ENCODE measurements at places on chromosomes 3 and 15.

- no peak for DNase-seq
These were observed 608.3 kb downstream of the RBMS3 start for GRCh38 chr3:29889215-29889614.

DNA sequence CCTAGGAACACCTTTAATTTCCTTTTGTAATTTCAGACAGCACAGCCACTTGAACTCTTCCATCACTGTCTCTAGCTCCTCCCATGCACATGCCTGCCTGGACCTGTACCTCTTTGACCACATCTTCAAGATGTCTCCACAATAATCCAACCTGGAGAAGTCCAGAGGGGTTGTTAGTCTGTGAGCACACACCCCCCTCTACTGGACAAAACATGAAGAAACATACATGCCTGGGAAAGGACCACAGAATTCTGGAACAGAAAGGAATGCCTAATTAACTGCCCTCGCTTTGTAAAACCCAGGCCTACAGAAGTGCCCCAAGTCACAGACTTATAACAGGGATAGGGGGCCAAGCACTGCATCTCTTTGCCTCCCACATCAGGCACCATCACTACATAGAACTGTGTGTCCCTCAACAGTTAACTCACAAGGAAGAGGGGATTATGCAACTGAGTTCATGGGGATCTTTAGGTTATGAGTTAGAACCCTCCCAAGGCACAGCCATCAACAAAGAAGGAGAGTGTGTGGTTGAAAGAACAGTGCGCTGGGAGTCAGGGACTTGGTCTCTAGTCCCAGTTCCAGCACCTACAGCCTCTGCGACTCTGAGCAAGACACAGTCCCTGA lies 61.7 kb downstream of the FMN1 start:
- no peak for DNase-seq

- no peak for DNase-seq
These were observed 3.5 kb upstream of the ACAP2 start for GRCh38 chr3:195446359-195446758.

DNA sequence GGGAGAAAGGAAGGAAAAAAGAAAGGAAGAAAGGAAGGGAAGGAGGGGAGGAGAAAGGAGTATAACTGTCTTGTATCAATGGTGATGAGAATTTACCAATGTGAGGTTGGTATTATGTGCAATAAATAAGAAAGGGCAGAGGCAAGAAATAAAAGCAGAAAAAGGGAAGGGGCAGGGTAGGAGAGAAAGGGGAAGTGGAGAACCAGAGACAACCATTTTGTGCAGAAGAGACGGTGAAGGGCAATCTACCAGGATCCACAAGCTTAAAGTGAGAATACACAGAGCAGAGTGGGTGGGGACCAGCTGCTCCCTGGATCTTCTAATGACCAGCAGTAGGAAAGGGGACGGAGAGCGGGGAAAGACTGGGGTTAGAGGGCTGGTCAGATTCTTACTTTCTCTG lies 106.9 kb upstream of the SLCO2A1 start:
- DNase-seq: no peak

DNA sequence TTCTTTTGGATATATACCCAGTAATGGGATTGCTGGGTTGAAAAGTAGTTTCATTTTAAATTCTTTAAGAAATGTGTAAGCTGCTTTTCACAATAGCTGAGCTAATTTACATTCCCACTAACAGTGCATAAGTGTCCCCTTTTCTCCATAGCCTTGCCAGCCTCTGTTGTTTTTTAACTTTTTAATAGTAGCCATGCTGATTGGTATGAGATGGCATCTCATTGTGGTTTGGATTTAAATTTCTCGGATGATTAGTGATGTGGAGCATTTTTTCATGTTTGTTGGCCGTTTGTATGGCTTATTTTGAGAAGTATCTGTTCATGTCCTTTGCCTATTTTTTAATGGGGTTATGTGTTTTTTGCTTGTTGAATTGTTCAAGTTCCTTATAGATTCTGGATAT lies 444.3 kb upstream of the ATP11B start:
- no peak for DNase-seq

DNA sequence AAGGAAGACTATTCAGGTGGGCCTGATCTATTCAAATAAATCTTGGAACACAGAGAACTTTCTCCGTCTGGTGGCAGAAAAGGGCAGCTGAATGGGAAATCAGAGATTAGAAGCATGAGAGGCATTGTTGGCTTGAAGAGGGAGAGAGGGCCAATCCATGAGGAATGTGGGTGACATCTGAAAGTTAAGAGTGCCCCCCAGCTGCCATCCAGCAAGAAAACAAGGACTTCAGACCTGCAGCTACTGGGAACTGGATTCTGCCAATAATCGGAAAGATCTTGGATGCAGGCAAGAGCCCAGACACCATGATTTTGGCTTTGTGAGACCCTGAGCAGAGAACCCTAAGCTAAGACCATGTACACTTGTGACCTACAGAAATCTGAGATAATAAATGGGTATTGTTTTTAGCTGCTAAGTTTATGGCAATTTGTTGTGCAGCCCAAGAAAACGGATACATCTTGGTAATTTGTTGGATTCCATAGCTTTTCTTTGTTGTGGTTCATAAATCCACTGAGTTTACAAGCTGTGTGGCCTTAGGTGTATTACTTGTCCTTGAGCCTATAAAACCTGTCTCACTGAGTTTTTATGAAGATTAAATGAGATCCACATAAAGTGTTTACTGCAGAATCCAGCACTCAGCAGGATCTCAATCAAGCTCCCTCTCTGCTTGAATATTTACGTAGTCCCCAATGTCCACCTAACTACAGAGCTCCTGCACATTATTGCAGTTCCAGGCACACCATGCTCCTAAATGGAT lies 82.1 kb upstream of the PRTG start:
- peak; percentile 21 for DNase-seq

- no peak for DNase-seq
These were observed 140.5 kb downstream of the SEMA6D start for GRCh38 chr15:47857776-47858167.

DNA sequence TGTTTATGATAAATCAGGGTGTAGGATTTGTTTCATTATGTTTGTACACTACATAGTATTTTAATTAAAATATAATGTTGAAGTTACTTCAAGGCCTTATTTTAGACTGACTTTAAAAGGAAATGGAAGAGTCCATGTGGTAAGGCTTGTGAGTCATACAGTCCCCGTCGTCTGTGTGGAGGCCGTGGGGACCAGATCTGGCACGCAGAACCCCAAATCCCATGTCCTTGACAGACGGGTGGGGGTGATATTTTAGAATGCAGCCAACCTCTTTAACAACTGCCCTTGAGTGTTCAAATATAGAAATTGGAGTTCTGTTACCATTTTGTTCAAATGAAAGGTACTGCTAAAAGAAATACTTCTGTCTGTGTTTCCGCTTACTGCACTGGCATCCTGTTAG lies 35.8 kb downstream of the ABHD17C start:
- no peak for DNase-seq

DNA sequence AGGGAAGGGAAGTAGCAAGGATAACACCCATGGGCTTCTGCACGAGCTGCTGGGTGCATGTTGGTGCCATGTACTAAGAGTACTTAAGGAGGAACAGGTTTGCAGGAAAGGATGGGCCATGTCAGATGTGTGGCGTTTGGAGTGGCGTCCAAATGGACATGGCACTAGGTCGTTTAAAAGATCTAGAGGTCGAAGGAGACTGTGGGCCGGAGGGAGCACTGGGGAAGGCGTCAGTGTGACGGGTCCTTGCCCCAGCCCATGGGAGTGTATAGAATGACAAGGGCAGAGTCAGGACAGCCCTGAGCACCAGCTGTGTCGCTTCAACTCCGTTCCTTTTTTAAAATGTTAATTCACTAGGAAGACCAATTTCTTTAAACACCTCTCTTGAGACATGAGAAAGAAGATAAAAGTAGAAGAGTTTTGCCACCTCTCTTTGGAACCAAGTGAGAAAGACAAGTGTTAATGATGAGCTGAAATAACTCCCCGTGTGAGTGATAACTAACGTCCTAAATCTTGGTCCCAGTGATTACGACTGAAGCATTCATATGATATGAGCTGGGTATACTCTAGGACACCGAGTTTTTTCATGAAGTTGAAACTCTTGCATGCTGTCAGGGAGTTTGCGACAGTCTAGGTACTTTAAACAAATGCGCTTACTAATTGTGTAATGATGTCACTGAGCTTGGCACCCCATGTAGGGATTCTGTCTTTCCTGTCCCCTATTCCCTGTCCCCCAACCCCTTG lies 23.8 kb downstream of the LYSMD4 start:
- no peak for DNase-seq

GRCh38 chr15:86935841-86936240 lies 856.2 kb downstream of the AGBL1 start:
- peak; percentile 55 for DNase-seq

GRCh38 chr3:102480139-102480538 lies 45.3 kb downstream of the ZPLD1 start:
- no peak for DNase-seq

GRCh38 chr3:142027735-142028134 lies 121.6 kb downstream of the TFDP2 start:
- no peak for DNase-seq

DNA sequence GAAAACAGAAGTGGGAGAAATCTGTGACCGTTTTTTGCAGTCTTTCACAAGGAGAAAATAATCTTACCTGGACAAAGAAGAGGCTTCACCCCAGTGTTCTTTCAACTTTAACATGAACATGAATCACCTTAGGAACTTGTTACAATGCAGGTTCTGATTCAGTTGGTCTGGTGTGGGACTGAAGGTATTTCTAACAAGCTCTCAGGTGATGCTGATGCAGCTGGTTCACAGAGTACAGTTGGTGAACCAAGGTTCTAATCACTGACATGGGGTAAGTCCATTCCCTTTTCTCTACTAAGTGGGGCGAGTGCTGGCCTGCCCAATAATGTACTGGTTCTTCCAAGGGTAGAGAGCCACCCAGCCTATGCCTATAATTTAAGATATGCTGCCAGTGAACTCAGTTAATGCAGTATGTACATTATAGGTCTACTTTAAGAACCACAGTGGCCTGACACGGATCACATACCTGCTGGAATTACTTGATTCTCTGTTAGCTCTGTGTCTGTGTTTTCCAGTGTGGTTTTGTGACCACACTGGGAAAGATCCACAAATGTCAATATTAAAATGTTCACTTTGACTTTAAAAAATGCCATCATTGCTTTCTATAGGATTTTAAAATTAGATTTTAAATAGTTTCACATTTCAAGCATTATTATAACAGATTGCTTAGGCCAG lies 304.1 kb downstream of the ZNF621 start:
- DNase-seq: no peak

GRCh38 chr3:23240171-23240785 lies 37.2 kb downstream of the UBE2E2 start:
- DNase-seq: no peak

- DNase-seq: peak; percentile 4
These were observed 86.3 kb upstream of the PRICKLE2 start for GRCh38 chr3:64311424-64312061.

DNA sequence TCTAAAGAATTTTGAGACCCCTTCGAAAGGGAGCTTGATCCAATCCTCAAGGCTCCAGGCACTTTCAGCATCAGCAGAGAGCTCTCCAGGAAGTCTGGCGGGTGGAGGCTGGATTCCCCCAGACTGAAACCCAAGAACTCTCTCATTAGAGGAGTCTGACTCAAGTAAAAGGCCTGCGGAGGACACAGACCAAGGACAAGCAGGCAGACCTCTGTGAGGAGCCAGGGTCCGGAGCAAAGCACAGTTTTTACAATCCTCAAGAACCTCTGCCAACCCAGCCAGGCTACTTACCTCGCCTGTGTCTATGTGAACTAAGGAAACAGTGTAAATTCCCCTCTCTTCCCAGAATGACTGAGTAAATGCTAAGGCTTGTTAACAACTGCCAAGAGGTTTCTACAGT lies 86.2 kb downstream of the FBN1 start:
- no peak for DNase-seq

- no peak for DNase-seq
These were observed 200.5 kb downstream of the ITPR1 start for GRCh38 chr3:4693620-4694019.

GRCh38 chr15:44716983-44717602 lies 5.8 kb downstream of the B2M start:
- DNase-seq: no peak

DNA sequence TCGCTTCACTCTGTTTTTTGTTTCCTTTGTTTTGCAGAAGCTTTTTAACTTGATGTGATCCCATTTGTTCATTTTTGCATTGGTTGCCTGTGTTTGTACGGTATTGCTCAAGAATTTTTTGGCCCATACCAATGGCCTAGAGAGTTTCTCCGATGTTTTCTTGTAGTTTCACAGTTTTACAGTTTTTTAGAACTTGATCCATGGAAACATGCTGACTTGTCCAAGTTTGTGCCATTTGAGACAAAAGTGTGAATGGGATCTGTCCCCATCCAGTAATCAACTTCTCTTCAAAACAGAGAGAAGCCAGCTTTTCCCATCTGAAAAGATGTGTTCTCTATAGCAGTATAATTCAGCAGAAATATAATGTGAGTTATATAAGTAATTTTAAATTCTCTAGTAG lies 266.5 kb upstream of the LRTM1 start:
- peak; percentile 3 for DNase-seq

DNA sequence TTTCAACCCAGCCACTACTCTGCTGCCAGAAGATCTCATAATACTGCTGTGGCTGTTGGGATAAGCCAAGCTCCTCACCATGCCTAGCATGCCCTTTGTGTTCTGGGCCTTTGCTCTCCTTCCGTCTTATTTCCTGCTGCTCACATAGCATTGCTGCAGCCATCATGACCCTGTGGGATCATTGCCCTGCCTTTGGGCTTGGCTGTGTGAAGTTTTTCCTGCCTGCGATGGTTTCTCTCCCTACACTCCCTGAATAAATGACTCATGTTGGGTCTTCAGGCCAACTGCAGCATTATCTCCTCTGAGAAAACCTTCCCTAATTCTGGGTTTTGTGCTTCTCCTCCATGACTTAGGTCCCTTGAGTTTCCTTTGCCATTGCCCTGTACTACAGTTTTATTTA lies 20.8 kb upstream of the TRA2B start:
- no peak for DNase-seq

DNA sequence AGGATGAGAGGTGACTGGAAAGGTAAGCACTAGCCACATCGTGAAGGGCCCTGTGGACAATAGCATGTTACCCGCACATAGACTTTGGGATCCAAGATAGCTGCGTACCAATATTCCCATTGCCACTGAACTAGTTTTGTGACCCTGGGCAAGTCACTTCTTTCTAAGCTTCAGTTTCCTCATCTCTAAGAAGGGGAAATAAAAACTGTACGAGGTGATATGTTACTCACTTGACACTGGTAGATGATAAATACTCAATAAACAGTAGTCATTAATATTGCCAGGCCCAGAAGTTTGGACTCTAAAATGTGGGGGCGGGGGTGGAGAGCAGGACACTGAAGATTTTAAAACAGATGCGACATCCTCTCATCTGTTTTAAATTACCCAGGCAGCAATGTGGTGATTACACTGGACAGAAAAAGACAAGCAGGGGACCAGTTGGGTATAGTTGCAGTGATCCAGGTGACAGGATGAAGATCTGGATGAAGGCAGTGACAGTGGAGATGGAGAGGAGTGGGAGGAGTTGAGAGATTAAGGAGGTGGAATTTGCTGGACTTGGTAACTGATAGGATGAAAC lies 2.5 kb downstream of the ATG7 start:
- DNase-seq: no peak

GRCh38 chr3:106534206-106534605 lies 665.4 kb upstream of the CBLB start:
- no peak for DNase-seq

GRCh38 chr3:47475029-47475569 lies 642 bp downstream of the SCAP start:
- peak; percentile 11 for DNase-seq

- DNase-seq: no peak
These were observed 89.6 kb upstream of the GALNT15 start for GRCh38 chr3:16084887-16085286.

Measured in globus pallidus (tissue), 1 donor.